ENCODE measurements at places on chromosomes 4 and X. TPM values are rescaled to one million over a fixed set of nuclear protein-coding genes. Genes with fewer than 3 reads are reported as not detected.

- H3K4me1 ChIP-seq = no peaks in the 10 kb centered on the region
- no peaks in the 10 kb centered on the region for H3K27me3 ChIP-seq
- H3K27ac ChIP-seq = no peak overlapping the region
- no peaks in the 10 kb centered on the region for H3K36me3 ChIP-seq
Measured at GRCh38 chrX:70172221-70172620, 5.1 kb upstream of the DGAT2L6 start.

DNA sequence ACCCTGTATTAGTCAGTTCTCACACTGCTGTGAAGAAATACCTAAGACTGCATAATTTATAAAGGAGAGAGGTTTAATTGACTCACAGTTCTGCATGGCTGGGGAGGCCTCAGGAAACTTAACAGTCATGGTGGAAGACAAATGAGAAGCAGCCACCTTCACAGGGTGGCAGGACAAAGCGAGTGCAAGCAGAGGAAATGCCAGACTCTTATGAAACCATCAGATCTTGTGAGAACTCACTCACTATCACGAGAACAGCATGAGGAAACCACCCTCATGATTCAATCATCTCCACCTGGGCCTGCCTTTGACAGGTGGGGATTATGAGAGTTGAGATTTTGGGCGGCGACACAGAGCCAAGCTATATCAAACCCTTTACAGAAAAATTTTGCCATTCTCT, 722.4 kb downstream of the RAB28 start:
- no peak overlapping the region for H3K4me3 ChIP-seq
- H3K27ac ChIP-seq = no peak overlapping the region
- H3K4me1 ChIP-seq = no peaks in the 10 kb centered on the region
- no peaks in the 10 kb centered on the region for H3K36me3 ChIP-seq

The AKAP14 gene
- not detected for total RNA-seq

- no peak overlapping the region for H3K4me3 ChIP-seq
- H3K4me1 ChIP-seq = no peaks in the 10 kb centered on the region
- H3K27ac ChIP-seq = no peak overlapping the region
- H3K36me3 ChIP-seq = no peaks in the 10 kb centered on the region
Measured at GRCh38 chr4:17142232-17142711, 243.8 kb upstream of the LDB2 start.

The MTNR1A gene
- not detected for total RNA-seq

- no peak overlapping the region for H3K4me3 ChIP-seq
- H3K27ac ChIP-seq = no peak overlapping the region
- H3K27me3 ChIP-seq = no peaks in the 10 kb centered on the region
- no peak for DNase-seq
- H3K4me1 ChIP-seq = no peaks in the 10 kb centered on the region
Measured at GRCh38 chrX:21487832-21488231, 113.6 kb downstream of the CNKSR2 start.

The PPP1R2C gene
- not detected for total RNA-seq

The SPANXD gene
- total RNA-seq = not detected

GRCh38 chr4:168877511-168878491, 132.3 kb downstream of the CBR4 start:
- peaks cover 10% of the 10 kb centered on the region for H3K4me1 ChIP-seq
- no peak for DNase-seq
- H3K36me3 ChIP-seq = no peaks in the 10 kb centered on the region
- peak overlapping the region; percentile 82 for H3K27ac ChIP-seq
- H3K27me3 ChIP-seq = no peaks in the 10 kb centered on the region
- H3K4me3 ChIP-seq = peak overlapping the region; percentile 34

The NEXMIF gene
- total RNA-seq = 0.88 TPM

The KCND1 gene
- total RNA-seq = 0.29 TPM

GRCh38 chr4:19684084-19684483, 567.6 kb upstream of the SLIT2 start:
- H3K4me1 ChIP-seq = no peaks in the 10 kb centered on the region
- no peaks in the 10 kb centered on the region for H3K36me3 ChIP-seq
- no peaks in the 10 kb centered on the region for H3K27me3 ChIP-seq
- no peak for DNase-seq
- H3K4me3 ChIP-seq = no peak overlapping the region

GRCh38 chrX:15430584-15430983, 46.4 kb upstream of the VEGFD start:
- no peak for DNase-seq
- no peaks in the 10 kb centered on the region for H3K36me3 ChIP-seq
- no peaks in the 10 kb centered on the region for H3K4me1 ChIP-seq
- H3K27me3 ChIP-seq = peaks cover 4% of the 10 kb centered on the region
- H3K27ac ChIP-seq = no peak overlapping the region

DNA sequence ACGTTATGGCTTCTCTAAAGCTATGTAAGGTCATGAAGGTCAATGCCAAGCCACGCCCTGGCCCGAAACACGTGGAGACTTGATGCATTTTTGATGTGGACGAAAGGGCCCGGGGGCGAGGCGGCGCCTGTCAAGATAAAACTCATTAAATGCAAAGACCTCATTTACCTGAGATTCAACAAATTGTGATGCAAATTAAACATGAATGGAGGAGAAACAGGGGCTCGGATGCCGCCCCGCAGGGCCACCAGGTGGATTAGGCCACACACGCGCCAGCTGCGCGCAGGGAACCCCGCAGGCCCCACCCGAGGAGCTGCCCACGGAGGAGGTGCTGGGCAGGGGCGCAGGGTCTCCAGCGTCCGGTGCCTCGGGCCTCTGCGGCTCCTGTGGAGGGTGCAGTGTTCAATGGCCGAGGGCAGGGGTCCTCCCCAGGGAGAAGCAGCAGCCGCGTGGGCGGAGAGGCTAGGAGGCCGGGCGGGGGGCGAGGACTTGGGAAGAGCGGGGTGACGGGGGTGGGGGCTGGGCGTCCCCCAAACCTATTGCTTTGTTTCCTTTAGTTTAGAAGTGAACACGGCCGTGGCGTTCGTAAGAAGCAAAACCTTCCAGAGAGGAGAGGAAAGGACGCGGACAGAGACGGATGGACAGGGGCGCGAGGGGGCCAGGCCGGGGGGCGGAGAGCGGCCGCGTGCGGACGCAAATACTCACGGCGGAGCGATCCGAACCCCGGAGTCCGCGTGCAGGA, 40.4 kb downstream of the CPLX1 start:
- H3K36me3 ChIP-seq = no peaks in the 10 kb centered on the region
- no peaks in the 10 kb centered on the region for H3K27me3 ChIP-seq
- H3K4me1 ChIP-seq = no peaks in the 10 kb centered on the region
- no peak for DNase-seq
- H3K4me3 ChIP-seq = no peak overlapping the region
- peak overlapping the region; percentile 72 for H3K27ac ChIP-seq

- H3K36me3 ChIP-seq = no peaks in the 10 kb centered on the region
- H3K27me3 ChIP-seq = no peaks in the 10 kb centered on the region
- DNase-seq = no peak
Measured at GRCh38 chr4:76639288-76639687, 204.3 kb downstream of the SHROOM3 start.

- H3K27me3 ChIP-seq = no peaks in the 10 kb centered on the region
- no peaks in the 10 kb centered on the region for H3K4me1 ChIP-seq
- H3K27ac ChIP-seq = no peak overlapping the region
- DNase-seq = no peak
- no peaks in the 10 kb centered on the region for H3K36me3 ChIP-seq
Measured at GRCh38 chr4:20456407-20456806, 204.7 kb downstream of the SLIT2 start.

The CENPVL2 gene
- not detected for total RNA-seq

The HSFX1 gene
- 2.4 TPM for total RNA-seq

The MAPK10 gene
- 38.2 TPM for total RNA-seq

- H3K27me3 ChIP-seq = no peaks in the 10 kb centered on the region
- H3K27ac ChIP-seq = no peak overlapping the region
- no peak overlapping the region for H3K4me3 ChIP-seq
- peaks cover 9% of the 10 kb centered on the region for H3K4me1 ChIP-seq
Measured at GRCh38 chr4:105710678-105711077, 2.1 kb downstream of the GSTCD start.

GRCh38 chrX:14930663-14931062, 57.4 kb downstream of the MOSPD2 start:
- DNase-seq = no peak
- no peaks in the 10 kb centered on the region for H3K27me3 ChIP-seq
- H3K4me3 ChIP-seq = no peak overlapping the region
- H3K36me3 ChIP-seq = no peaks in the 10 kb centered on the region

The PLAC1 gene
- total RNA-seq = not detected

The TMEM150C gene
- 15.0 TPM for total RNA-seq

All from uterus (tissue), 4 donors.